ENCODE measurements at places on chromosomes 12 and 14.
A peak's percentile ranks its signal among the peaks of the same experiment; 100 is the strongest.

GRCh38 chr12:73361156-73361863, 1089.1 kb downstream of the TRHDE start:
- DNase-seq = no peak

DNA sequence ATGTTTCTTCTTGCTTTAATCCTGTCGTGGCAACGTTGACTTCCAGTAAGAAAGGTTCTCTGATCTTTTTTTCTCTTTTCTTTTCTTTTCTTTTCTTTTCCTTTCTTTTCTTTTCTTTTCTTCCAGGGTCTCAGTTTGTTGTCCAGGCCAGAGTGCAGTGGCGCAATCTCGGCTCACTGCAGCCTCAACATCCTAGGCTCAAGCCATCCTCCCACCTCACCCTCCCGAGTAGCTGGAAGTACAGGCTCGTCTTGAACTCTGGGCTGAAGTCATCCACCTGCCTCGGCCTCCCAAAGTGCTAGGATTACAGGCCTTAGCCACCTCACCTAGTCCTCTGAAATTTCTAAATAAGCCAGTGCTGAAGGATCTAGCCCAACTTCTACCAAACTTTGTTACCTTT, 1.3 kb upstream of the MAP3K9 start:
- DNase-seq = no peak

DNA sequence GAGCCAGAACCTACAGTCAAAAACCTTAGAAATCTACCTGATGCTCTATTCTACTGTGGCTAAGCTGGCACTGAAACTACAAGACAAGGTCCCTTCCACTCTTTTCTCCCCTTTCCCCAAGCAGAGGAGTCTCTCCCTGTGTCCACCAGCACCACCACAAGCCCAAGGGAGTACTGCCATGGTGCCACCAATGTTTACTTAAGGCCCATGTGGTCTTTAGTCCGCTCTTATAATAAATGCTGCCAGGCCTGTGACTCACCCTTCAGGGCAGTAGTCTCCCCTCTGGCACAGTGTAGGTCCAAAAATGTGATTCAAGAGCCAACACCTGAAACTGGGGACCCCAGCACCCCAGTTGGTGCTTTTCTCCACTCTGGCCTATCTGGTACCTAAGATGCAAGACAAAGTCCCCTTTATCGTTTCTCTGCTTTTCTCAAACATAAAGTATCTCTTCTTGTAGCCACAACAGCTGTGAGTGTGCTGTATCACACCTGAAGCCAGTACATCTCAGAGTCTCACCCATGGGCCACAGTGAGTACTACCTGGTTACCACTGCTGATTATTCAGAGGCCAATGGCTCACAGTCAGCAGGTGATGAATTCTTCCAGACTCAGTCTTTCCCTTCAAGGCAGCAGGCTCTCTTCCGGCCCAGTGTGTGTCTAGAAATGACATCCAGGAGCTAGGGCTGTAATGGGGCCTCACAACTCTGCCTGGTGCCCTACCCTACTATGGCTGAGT, 29.3 kb downstream of the SLC38A2 start:
- no peak for DNase-seq

DNA sequence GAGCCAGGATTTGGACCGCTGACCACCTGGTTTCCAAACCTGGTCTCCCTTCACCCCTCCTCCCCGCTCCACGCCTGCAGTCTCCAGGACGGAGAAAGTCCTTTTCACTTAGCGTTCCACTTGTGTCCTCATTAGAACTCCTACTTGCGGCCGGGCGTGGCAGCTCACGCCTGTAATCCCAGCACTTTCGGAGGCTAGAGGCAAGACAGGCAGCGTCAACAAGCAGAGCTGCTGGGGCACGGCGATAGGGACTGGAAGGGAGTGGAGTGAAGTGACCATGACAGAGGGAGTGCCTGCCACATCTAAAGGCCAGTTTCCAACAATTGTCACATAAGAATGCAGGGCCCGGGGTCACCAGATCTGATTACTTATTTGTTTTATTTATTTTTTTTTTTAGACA, 132.5 kb upstream of the NCOR2 start:
- DNase-seq = peak; percentile 54

- no peak for DNase-seq
Observed at GRCh38 chr14:21215130-21215878, 53.9 kb downstream of the HNRNPC start.

DNA sequence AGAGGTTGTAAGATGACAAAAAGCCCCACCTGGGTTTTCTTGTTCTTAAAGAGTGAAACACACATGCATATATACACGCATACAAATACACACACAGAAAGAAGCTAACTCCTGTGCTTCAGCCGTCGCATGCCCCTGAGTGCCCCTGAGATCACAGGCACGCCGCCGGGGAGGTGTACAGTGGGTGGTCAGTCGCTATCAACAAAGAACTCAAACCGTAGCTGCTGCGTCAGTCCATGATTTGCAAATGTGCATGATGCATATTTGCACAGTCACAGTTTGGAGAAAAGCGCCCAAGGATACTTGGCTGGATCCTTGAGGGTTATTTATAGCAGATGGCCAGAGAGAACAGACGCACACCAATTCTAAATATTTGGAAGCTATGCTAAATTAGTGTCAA, 206.9 kb downstream of the TMEM132D start:
- no peak for DNase-seq

- no peak for DNase-seq
Observed at GRCh38 chr14:65600742-65601141, 188.2 kb downstream of the FUT8 start.

GRCh38 chr14:32702562-32702961, 236.1 kb upstream of the NPAS3 start:
- no peak for DNase-seq

DNA sequence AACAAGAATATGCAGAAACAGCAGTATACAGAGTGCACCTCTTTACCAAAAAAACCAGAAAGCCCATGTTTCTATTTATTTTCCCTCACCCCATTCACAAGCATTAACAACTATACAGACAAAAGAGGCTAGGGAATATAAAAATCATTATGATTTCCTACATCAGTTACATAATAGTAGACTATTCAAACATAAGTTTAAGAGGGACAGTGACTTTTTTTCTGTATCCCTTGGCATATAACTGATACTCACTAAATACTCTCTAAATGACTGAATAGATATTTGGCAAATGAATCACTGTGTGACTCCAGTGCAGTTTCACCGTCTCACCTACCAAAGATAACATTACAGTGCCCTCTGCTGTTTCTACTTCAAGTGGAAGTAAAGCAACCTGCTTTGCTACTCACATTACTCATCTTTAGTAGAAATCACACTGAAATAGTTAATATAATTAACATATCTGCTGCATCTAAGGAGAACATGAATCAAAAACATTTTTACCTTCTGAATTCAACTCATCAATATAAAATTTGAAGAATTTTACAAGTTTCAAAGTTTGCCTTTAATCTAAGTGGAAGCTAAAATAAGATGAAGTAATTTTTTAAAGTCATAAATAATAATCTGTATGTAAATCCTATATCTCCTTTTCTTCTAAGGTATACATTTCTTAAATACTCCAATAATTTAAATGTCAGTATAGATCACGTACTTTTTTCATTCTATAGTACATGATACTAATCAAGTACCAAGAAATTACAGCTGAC, 103.8 kb downstream of the OSBPL8 start:
- DNase-seq = peak; percentile 15

DNA sequence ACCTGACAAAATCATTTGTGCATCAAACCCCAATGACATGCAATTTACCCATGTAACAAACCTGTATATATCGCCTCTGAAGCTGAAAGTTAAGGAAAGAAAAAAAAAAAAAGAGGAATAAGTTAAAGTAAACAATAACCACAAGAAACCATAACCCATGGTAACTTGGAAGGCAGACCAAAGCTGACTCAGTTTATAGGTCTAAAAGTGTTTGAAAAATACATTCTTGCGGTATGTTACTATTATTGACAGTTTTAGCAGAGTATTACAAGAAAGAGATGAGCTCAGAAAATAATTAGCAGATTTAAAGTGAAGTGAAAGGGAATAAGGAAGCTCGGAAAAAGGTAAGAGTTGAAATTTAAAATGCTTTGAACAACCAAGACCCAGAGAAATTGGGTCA, 34.4 kb upstream of the MGAT4C start:
- DNase-seq = no peak

DNA sequence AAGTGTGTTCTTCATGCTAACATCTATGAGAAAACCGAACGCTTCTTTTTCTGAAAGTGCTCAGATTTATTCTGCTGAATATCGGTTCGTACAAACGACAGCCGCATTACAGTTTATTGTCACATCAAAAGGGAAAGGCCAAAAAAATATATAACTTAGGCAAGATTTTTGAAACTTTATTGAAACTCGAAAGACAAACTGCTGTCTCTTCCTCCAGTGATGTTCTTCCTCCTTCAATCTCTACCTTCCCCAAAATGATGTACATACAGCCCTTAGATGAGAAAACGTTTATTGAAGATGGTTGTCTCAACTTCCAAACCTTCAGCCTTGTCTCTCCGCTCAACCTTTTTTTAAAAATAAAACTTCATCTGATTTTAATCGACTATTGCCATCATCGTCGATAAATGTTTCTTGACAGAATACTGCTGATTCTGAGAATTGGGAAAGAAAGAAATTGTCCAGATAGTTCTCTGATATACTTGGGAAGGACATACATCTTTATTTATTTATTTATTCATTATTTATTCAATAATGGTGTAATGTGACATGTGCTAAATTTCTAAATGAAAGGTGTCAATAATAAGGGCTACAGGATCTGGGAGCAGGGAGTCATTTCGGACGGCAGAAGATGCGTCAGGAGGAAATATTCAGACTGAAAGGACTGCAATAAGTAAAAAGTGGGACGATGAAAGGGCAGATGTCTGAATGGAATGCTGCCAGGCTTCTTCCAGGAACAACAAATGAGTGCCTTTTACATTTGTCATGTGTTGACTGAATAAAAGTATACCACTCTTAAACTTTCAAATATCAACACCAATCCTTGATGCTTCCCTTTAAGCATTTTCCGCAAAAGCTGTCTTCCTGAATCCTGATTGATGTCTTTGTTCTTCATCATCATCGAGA, 817 bp upstream of the MDM1 start:
- no peak for DNase-seq

DNA sequence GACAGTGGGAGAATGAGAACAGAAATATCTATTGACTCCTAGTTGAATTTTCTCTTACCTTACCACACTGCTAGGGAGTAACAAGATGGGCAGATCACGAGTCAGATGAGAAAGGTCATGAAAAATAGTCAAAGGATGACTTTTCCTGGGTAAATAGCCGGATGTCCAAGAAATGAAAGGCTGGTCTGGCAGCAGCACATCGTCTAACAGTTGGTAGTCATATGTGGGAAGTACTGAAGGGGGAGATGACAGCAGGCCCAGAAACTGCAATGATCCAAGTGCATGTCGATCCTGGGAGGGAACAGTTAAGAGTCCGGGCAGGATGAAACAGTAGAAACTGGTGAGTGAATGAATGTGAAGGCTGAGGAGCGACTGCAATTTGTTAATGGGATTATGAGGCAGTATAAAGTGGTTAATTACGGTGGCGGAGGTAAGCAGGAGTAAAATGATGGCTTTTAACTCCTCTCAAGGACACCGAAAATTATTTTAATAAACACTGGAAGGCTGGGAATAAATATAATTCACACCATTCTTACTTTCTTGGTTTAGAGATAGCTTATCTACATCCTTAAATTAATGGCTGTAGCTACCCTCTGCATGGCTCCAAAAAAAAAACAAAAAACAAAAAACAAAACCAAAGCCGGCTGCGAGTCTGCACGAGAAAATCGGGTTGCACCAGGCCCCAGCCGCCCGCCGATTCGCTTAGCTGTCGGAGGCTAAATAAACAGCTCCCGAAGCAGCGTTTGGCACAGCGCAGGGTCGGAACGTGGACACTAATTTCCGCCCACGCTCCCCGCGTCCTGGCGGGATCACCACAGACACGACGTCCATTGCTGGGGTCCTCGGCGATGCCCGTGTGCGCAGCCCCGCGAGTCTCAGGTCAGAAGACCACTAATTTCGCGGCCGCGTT, 1.0 kb upstream of the ERC1 start:
- DNase-seq = peak; percentile 43

- DNase-seq = no peak
Observed at GRCh38 chr12:75577812-75578211, 66.4 kb upstream of the KRR1 start.

DNA sequence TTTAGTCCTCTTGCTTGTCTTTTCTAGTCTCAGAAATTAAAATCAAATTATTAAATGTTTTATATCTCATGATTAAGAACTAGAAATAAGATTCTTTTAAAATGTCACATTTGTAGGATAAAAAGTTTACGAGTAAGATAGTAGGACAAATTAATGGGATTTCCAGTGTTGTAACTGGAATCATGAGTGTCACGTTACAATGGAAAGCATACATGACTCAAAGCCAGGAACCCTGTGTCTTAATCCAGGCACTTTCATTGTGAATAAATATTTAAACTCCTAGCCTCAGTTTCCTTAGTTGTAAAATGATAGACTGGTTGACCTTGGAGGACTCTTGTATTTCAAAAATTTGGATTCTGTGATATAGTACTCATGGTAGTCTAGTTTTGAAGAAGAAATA, 84.9 kb downstream of the MIA2 start:
- DNase-seq = no peak

DNA sequence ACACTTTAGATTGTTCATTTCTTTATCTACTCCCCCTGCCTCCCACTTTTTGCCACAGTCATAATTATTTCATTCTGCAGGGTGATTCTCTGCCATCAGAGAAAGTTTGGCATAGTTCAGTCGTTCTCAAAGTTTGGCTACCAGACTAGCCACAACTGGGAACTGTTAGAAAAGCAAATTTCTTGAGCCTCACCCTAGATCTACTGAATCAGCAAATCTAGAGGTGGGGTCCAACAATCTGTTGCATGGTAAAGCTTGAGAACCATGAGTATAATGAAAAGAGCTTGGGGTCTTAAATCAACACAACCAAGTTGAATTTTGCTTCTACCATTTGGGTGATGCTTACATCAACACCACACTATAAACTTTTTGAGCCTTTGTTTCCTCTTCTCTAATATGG, 172.7 kb downstream of the NRXN3 start:
- no peak for DNase-seq

DNA sequence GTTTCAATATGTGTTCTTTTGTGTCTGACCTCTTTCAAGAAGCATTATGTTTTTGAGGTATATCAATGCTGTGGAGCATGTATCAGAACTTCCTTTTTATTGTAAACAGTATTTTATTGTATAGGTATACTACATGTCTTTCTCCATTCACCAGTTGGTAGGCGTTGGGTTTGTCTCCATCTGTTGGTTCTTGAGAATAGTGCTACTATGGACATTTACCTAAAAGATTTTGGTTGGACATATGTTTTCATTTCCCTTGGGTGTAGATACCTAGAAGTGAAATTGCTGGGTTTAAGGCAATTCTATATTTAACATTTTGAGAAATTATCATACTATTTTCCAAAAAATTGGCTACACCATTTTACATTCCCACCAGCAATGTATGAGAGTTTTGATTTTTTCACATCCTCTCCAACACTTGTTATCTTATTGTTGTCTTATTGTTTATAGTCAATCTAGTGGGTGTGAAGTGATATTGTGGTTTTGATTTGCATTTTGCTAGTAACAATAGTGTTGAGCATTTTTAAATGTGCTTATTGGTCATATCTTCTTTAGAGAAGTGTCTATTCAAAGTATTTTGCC, 409.2 kb downstream of the IPO8 start:
- DNase-seq = peak; percentile 21

Measured in WERI-Rb-1 (cell line).